ENCODE measurements at places on chromosomes 2 and 18.

DNA sequence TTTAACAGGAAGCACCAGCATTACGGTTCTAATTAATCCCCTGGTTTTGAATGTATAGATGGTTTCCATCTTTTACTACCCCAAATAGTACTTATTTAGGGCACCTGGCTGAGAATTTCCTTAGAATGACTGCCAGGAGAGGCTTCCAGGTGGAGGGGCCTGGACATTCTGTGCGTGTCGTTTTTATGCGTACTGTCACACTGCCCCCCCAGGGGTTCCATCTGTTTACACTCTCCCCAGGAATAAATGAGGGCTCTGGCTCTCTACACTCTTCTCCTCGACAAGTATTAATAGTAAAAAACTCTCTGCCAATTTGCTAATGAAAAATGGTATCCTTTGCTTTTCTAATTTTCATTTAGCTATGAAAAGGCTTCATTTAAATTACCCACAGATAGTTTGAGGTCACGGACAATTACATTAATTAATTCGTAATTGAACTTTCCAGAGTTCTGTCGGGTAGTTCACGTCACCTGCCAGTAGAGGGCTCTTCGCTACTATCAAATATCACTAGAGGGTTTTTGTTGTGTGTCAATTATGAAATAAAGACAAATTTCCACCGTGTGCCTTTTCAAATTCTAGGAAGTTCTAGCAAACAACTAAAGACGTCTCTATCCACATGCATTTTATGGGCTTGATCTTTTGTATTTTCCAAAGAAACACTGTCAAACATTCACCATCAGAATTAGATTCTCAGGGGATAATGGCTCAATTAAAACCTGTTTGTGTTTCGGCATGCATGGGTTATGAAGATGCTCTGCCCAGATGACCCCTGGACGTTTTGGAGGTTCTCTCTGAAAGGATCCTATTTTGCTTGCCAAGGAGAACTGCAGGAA lies 88.8 kb upstream of the ASB18 start:
- DNase-seq, result no peak

- DNase-seq, result no peak
Observed at GRCh38 chr2:66435963-66436362, 1.0 kb downstream of the MEIS1 start.

DNA sequence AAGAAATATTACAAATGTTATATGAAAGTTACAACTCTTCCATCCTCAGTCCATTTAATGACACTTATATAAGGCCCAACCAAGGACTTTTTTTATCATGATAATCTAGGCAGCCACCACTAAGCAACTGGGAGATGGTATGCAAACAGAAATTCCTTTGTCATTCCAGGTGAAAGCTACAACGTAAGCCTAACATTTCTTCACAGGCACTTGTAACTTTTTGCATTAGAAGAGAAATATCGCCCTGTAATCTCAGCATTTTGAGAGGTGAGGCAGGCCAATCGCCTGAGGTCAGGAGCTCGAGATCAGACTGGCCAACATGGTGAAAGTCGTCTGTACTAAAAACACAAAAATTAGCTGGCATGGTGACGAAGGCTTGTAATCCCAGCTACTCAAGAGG lies 581.2 kb upstream of the SLC8A1 start:
- DNase-seq, result no peak

- peak; percentile 33 for DNase-seq
Observed at GRCh38 chr2:112627060-112628040, 18.4 kb upstream of the SLC20A1 start.

- DNase-seq, result no peak
Observed at GRCh38 chr18:47749600-47749973, 180.9 kb downstream of the SMAD2 start.

GRCh38 chr18:74148543-74149070 lies 284 bp downstream of the TIMM21 start:
- DNase-seq, result no peak

GRCh38 chr18:8610459-8610851 lies 1.2 kb downstream of the RAB12 start:
- DNase-seq, result no peak

GRCh38 chr2:5121642-5122041 lies 570.5 kb upstream of the SOX11 start:
- no peak for DNase-seq

DNA sequence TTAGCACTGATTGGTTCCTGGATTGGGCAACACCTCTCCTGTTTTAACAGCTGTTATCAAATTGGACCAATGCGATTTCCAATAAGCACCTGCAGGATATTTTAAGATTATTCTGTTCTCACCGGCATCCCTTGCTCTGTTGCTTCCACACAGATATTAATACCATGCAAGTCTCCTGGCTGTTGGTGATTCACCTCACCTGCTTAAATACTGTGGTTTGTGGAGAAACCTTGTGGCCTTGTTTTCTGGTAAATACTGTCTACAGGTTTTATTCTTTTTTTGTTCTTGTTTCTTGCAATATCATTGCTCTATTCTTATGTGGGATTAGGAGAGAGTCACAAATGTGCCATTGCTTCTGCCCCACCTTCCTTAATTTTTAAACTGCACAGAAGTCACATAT lies 448.1 kb upstream of the NXPH2 start:
- no peak for DNase-seq

DNA sequence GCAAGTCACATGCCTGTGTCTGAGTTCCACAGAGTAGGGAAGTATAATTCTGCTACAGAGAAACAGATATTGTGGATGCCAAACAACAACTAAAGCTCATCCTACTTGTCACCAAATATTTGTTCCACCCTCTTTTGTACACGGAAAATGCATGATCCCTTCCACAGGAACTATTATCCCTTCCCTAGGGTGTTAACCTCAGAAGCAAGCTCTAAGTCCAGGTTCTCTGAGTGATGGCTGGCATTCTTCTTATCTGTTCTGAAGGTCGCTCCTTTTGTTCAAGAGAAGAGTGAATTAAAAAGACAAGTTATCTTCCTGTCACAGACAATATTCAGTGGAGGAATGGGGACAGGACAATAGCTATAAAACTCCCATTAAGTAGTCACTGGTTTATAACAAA lies 460.1 kb upstream of the GCFC2 start:
- no peak for DNase-seq

GRCh38 chr2:105567996-105568494 lies 169.2 kb upstream of the FHL2 start:
- no peak for DNase-seq

DNA sequence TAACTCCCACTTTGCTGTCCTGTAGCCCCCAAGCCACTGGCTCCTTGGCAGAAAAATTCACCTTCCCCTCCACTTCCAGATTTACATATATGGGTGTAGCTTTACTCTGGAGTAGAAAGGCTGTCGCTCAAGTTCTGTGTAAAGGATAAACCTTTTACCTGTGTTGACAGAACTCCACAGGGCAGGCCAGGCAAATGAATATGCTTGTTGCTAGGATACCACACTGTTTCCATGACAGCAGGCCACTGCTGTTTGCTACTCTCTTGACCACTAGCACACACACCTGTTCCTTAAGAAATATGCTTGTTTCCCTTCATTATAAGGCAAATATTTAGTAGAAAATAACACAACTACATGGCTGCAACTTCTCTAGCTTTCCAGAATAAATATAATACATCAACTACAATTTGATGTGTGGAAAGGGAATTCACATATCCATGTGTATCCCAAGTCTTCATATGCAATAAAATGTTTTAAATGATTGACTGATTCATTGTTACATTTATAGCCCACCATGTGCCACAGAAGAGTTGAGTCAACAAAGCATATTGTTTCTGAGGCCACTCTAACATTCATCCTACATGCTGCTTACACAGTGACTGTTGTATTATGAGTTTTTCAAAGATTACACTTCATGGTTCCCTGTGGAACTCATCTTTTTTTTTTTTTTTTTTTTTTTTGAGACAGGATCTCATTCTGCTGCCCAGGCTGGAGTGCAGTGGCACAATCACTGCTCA lies 56.2 kb upstream of the ROCK1 start:
- DNase-seq, result no peak

DNA sequence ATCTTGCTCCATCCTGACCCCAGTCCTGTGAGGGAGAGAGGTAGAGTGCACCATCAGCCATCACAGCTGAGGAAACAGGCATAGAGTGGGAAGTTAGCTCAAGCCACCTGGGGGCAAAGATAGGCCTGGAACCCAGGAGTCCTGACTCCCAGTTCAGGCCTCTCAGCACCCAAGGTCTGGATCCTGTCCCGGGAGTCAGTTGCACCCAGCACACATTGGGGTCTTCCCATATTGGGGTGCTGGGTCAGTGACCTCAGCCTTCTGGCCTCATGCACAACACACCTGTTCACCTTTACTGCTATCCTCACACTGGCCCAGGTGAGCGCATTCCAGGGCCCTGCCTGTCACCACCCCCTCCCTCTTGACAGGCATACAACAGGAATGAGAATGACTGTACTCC lies 24.7 kb downstream of the ST8SIA5 start:
- DNase-seq, result no peak

- no peak for DNase-seq
Observed at GRCh38 chr2:197740200-197740599, 35.0 kb downstream of the MARS2 start.

DNA sequence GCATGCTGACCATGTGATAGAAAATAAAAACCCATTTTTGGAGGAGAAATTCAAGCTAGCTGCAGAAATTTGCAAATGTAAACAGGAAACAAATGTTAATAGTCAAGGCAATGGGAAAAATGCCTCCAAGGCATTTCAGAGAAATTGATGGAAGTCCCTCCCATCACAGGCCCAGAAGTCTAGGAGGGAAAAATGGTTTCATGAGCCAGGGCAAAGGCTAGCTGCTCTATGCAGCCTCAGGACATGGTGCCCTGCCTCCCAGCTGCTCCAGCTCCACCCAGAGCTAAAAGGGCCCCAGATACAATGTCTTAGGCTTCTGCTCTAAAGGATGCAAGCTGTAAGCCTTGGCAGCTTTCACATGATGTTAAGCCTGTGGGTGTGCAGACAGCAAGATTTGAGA lies 1419.4 kb upstream of the CELF4 start:
- DNase-seq, result no peak

DNA sequence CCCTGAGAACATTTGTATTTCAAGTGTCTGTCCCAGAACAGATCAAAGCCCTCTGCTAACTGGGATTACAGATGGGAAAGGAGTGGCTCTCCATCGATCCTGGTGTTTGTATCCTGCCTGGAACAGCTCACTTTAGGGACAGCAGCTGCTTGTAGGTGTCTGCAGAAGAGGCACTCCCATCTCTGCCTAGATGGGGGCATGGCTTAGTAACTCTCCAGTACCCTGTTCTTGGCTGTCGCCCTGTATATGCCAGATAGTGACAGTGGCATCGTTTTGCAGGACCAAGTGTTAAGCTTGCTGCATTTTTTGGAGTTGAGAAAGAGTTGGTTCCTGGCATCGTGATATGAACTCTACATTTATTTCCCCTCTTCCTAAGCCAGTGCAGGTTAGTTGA lies 189.9 kb downstream of the SH3RF3 start:
- no peak for DNase-seq

GRCh38 chr2:157936406-157936805 lies 60.3 kb upstream of the ACVR1 start:
- no peak for DNase-seq

- no peak for DNase-seq
Observed at GRCh38 chr2:231393149-231394131, 2.1 kb upstream of the B3GNT7 start.

- no peak for DNase-seq
Observed at GRCh38 chr18:58223717-58224424, 179.8 kb downstream of the NEDD4L start.

DNA sequence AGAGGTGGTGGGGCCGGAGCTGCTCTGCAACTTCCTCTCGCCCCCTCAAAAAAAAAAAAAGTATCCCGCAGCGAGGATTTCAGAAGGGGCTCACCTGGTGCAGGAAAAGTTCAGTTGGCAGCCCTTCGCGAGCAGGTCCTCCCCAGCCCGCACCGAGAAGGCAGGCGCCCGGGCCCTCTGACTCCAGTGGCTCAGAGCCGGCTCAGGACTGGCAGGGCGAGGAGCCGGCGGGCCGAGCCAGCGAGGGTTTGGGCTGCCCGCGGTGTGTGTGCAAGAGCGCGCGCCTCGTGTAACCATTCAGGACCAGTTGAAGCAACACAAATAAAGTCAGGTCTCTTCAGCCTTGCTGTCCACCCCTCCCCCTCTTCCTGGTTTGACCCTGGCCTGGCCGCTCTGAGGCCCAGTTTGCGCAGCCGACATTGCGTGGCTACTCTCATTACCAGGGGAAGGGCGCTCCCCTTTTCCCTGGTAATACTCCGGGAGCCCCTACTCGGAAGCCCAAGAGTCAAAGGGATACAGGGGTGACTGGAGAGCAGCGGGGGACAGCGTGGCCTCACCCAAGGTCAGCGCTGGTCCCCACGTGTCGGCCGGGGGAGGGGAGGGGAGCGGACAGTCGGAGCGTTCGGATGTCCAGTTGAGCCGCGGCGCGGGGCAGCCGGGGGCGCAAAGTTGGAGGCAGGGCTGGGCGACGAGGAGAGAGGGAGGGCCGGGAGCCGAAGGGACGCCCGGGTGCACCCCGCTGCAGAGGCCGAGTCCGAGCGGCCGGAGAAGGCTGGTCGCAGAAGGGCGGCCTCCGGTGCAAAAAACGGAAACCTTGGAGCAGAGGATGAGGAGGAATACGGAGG lies 12.3 kb downstream of the EN1 start:
- DNase-seq, result no peak

DNA sequence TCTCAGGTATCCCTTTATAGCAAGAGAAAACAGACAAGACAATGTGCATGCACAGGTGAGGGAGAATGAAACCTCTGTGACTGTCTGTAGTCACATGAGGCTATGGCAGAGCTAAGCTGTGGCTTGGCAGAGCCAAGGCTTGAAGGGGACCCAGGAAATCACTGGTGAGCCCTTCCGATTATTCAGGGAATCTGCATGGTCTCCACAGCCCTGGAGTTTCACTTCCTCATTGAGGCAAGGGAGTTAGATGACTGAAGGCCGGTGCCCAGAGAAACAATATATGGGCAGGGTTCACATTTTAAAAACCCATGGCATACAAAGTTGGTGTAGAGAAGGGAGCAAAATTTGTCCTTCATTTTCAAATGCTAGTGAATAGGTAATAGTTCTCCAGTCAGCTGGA lies 144.4 kb upstream of the REV1 start:
- no peak for DNase-seq

- no peak for DNase-seq
Observed at GRCh38 chr2:3480352-3481010, 38.9 kb downstream of the ADI1 start.

GRCh38 chr2:29479401-29479800 lies 364.2 kb downstream of the CLIP4 start:
- DNase-seq, result no peak

DNA sequence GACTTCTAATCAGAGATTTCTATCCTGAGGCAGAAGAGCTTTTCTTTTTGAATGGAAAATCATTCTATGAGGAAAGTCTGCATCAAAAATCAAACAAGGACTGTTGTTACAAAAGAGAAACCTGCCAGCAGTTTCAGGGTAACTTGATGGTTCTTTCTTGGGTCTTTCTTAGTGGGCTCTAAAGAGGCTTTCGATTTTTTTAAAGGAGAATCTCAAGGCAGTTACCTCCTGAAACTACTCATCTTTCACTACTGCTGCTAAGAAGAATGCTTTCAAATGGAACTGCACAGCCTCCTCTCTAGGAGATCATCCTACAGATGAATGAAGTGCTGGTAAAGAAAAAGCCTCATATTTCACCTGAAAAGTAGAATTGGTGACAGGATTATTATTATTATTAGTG lies 272.3 kb downstream of the ERBB4 start:
- no peak for DNase-seq

- DNase-seq, result no peak
Observed at GRCh38 chr2:151946899-151947812, 118.9 kb upstream of the ARL5A start.
